Activated CD8-positive, alpha-beta memory T cell treated with anti-CD3 and anti-CD28 coated beads for 1 hour (primary cell): ENCODE measurements at places on chromosomes 4 and X.

GRCh38 chrX:40083120-40083978 lies 14.4 kb downstream of the BCOR start:
- no peak for DNase-seq

GRCh38 chr4:76594173-76594572 lies 159.1 kb downstream of the SHROOM3 start:
- no peak for DNase-seq

DNA sequence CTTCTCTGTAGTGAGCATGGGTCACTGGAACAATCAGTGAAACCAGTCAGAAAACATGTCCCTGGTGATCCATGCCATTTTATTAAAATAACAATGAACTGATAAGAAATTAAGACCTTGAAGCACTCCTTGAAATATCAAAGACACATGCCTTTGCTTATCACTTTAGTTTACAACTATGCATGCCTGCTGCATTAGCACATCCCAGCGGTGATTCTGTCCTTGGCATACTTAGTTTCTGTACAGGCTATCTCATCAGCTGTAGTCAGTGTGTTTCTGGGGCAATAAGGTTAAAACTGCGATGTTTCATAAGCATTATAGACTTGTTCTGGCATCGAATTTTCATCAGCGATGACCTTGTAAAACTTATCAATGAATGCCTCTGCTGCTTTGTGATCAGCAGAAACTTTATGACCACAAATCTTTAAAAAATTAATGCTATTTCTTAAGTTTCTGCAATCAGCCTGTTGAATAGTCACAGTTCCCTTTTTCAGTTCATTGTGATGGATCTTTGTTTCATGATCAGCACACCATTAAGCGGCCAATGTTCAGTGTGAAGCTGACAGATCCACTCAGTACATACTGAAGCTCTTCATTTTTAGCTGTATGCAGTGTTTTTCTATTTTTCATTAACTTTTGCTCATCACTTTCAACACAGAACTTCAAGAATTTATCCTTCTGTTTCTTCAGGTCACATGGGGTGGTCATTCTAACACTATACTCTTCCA lies 150.5 kb downstream of the RNF150 start:
- no peak for DNase-seq

DNA sequence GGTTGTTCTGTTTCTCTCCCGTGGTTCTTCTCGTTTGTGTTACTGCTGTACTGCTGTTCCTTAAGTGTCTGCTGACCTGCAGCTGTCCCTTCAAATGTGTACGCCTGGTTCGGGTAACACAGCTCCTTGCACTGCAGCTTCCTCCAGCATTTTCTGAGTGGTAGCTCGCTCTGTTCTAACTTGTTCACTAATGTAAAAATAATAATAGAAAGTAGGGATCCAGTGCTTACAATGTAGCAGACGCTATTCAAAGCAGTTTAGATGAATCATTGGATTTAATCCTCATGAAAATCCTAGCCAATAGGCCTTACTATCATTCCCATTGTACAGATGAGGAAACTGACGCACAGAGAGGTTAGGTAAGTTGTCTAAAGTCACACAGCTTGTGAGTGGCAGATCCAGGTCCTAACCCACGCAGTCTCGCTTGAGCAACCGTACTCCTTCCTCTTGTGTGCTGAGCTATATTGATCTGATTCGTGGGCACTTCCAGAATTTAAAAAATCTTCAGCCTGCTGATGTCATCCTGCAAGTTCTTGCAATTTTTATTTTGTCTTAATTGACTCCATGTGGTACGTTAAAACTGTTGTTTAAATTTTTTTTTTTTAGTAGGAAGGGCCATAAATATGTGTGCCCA lies 448.2 kb upstream of the FAT1 start:
- no peak for DNase-seq

GRCh38 chr4:109994415-109994827 lies 81.7 kb downstream of the EGF start:
- DNase-seq: no peak

GRCh38 chrX:153703036-153703370 lies 15.3 kb downstream of the SLC6A8 start:
- no peak for DNase-seq

DNA sequence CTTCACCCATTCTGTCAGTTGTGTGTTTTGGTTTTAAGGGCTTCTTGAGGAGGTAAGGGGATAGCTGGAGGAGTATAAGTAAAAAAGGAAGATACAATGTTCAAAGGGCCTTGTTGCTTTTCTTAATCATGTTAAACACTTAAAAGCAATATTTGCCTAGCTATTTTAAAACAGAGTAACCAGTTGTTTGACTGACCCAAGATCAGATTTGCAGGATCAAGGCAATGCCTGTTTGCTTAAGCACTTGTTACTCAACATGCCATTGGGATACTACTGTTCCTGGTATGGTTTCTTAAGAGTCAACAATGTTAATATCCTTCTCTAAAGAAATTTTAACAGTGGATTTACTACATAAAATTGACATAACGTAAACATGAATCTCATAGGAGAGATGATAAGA lies 2.6 kb downstream of the DCLK2 start:
- no peak for DNase-seq
